ENCODE measurements at places on chromosomes 3 and 15.

GRCh38 chr3:27201492-27201891 is 167.7 kb downstream of the NEK10 start:
- ATAC-seq, result no peak

- ATAC-seq, result peak; percentile 45
Measured at GRCh38 chr3:42101048-42101447, 9.9 kb downstream of the TRAK1 start.

DNA sequence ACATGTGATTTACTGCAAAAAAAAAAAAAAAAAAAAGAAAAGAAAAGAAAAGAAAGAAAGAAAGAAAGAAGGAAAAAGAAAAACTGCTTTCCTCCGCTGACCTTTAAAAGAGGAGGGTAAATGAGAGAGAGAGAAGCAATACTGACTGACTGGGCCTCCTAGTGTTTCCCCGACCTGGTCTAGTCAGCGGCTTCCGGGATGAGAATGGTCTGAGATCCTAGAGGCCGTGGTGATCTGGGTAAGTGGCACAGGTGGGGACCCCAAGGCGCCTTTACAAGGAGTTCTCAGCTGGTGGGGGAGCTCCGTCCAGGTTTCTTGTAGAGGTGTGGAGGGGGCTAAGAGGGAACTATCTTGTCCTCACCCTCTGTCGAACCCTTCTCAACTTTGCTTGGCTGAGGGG is 223.1 kb downstream of the MEIS2 start:
- ATAC-seq, result no peak

DNA sequence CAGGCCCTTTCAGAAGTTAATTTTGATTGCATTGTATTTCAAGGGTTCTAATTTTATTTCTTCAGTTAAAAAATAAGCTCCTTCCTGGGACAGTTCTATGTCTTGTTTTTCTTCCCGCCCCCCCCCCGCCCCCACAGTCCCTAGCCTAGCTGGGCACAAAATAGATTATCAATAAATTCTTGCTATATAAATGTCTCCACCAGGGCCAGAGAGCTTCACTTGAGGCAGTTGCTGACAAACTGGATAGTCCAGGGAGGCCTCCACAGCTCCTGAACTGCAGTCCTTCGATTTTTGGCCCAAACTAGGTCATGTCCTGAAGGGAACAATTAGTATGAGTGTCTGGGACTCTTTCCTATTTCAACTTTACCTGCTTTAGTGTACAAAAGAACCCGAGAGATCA is 9.9 kb upstream of the CSPG5 start:
- no peak for ATAC-seq

GRCh38 chr3:17979252-17979651 is 236.8 kb upstream of the TBC1D5 start:
- ATAC-seq, result no peak

GRCh38 chr3:67305922-67306321 is 307.8 kb downstream of the KBTBD8 start:
- no peak for ATAC-seq

- ATAC-seq, result no peak
Measured at GRCh38 chr3:78260388-78260787, 1220.5 kb downstream of the ROBO2 start.

- no peak for ATAC-seq
Measured at GRCh38 chr15:64493641-64494040, 33.3 kb downstream of the ZNF609 start.

DNA sequence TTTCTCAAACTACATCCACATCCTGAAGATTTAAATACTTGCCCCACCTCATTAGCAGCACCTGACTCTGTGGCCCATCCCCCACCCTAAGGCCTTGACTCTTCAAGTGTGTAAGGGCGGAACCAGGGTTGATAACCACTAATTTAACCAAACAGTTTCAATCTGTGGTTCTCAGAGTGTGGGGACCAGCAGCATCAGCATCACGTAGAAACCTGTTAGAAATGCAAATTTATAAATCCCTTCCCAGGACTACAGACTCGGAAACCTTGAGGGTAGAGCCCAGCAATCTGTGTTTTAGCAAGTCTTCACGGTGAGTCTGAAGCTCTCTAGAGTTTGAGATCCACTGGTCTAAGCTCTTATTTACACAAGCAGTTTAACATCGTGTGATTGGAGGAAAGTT is 12.4 kb downstream of the GNB4 start:
- peak; percentile 42 for ATAC-seq

GRCh38 chr3:187261541-187261969 is 30.0 kb downstream of the MASP1 start:
- ATAC-seq, result no peak

GRCh38 chr3:138817695-138818094 is 17.0 kb downstream of the PIK3CB start:
- no peak for ATAC-seq

DNA sequence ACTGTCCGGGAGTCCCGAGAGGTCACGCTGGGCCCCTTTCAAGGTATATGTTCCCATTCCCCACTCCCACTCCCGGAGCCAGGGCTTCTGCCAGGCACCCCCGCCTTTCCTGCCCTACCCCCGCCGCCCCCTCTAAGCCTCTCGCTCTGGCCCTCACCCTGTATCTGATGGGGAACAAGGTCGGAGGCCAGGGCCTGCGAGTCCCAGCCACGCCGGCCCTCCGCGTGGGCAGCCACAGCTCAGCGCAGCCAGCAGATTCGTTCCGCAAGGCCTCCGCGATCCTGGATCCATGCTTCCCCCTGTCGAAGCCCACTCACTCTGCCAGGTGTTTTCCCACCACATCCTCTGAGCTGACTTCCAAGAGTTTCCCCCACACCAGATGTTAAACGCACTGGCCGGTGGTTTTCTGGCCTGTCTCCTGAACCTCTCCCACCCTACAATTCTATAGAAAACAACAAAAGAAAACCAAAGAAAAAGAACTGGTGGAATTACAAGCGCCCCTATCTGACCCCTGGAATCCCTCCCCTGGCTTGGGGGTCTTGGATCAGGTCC is 303.7 kb downstream of the NTRK3 start:
- no peak for ATAC-seq

DNA sequence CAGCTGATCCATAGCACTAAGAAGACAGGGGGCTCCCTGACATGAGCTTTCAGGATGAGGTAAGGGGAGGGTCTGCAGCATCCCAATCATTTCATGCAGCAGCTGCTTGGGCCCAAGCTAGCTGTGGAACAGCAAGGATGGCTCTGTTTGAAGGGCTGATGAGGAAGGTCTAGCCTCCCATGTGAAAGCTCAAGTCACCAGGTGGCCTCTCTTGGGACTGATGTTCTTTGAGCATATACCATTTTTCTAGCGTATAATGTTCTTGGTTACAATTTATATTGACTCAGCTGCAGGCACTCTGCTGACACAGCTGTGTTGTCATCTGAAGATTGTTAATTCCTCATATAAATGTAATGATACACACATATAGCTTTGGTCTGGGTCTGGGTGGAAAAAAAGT is 87.0 kb downstream of the CD200R1L start:
- ATAC-seq, result no peak

DNA sequence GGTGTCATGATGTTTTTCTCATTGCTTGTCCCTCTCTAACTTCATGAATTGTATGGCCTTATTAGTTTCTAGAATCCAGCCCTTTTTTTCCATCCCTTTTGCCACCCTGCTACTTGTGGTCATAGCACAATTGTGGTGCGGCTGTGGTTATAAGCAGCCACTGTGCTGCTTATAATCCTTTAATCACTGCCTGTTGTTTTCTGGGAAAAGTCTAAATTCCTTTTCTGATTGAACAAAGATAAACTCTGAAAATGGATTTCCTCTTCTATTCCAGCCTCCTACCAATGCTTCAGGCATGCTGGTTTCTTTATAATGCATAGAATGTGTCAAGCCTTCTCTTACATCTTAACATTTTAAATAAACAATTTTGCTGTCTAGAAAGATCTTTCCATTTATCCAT is 319.5 kb downstream of the C3orf38 start:
- ATAC-seq, result no peak

GRCh38 chr3:193673845-193674244 is 80.8 kb downstream of the OPA1 start:
- no peak for ATAC-seq

DNA sequence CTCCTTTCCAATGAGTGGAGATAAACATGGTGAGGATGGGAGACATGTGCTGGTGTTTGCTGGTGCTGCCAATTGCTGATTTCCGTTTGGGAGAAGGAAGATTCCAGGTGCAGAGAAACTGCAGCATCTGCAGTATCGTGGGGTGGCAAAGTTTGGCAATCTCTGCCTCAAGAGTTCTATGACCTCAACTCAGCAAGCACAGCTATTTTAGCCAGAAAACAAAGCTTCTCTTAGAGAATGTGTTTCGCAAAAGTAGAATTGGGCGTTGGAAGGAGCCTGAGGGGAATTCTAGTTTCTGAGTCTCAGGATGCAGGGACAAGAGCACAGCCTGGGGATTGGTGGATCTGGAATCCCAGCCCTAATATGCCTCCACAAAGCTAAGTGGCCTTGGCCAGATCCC is 18.2 kb upstream of the SHC4 start:
- no peak for ATAC-seq

DNA sequence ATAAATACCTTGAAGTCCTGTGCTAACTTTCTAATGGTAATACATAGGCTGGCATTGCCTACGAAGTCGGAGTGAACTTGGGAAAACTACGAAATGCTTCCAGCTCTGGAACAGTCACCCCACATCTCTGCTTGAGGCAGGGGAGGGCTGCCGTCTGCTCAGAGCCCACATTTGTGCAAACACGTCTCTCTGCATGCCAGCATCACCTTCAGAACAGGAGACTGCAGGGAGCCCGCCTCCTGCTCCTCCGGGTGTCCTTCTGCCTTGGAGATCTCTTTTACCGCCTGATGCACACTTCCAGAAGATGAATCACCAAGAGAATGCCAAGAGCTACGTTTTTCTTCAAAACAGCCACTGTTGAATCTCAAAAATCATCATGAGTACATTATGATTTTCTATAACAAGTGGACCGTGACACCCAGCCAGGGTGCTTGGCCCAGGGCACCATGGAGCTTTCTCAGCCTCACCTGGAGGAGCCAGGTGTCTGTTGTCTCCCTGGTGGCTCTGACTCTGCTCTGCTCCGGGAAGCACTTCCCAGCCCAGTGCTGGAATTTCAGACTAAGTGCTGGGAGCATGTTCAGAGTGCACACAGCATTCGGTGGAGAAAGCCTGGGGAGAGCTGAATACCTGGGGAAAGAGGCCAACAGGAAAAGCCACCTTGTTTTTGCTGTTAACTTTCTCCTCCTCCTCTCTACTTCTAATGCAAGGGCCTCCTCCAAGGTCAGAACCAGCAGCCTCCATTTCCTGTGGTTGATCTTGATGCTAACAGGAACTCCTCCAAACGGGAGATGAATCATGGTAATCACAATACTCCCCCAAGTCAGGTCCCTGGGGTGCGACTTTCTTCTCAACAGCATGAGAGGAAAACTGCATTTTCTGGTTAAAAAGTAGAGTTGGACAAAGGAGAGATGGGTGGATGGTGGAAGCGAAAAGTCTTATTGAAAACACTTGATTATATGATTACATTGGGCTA is 467.7 kb downstream of the GABRG3 start:
- ATAC-seq, result no peak

GRCh38 chr3:63878394-63879060 is 14.9 kb downstream of the ATXN7 start:
- ATAC-seq, result no peak

DNA sequence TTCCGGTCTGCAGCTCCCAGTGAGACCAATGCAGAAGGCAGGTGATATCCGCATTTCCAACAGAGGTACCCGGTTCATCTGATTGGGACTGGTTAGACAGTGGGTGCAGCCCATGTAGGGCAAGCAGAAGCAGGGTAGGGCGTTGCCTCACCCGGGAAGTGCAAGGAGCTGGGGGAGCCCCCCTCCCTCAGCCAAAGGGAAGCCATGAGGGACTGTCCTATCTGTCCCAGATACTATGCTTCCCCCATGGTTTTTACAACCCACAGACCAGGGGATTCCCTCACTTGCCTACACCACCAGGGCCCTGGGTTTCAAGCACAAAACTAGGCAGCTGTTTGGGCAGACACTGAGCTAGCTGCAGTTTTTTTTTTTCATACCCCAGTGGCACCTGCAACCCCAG is 71.8 kb downstream of the CPNE4 start:
- no peak for ATAC-seq

All from esophagus mucosa (tissue), 1 donor.